ENCODE measurements at places on chromosomes 13 and 19. TPM values are rescaled to one million over a fixed set of nuclear protein-coding genes. Genes with fewer than 3 reads are reported as not detected.

DNA sequence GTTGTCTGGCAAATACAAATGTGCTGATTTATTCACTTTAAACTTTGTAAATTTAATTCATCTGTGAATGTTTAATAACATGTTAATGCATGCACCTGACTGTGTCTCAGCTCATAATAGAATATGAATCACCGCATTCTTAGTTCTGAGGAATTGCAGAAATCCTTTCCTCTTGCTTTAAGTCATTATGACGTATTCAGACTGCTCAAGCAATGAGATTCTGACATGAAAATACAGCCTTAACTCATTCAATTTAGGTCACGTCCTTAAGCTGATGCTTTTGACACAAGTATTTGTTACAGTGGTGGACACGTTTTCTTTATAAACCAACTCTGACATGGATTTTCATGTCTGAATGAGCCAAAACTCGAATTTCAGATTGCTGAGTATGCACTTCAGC lies 541.0 kb upstream of the KLF12 start:
- DNase-seq: no peak

DNA sequence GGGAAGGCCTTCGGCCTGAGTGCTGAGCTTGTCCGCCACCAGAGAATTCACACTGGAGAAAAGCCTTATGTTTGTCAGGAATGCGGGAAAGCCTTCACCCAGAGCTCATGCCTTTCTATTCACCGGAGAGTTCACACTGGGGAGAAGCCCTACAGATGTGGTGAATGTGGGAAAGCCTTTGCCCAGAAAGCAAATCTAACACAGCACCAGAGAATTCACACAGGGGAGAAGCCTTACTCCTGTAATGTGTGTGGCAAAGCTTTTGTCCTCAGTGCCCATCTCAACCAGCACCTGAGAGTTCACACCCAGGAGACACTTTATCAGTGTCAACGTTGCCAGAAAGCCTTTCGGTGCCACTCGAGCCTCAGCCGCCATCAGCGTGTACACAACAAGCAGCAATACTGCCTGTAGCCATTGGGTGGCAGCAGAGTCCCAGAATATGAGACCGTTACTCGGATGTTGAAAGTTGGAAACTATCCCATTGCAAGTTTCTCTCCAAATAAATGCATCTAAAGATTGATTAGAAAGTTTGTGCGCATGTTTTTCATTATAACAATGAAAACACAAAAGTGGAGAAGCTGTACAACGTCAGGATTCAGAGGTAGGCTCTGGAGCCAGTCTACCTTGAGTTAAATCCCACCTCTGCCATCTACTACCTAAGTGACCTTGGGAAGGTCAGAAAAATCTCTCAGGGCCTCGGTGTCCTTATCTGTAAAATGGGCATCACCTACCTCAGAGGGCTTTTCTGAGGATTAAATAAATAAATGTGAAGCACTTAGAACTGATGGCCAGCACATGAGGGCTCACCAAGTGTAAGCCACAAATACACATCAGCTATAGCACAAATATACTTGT lies 21.1 kb downstream of the ZNF473 start:
- no peak for DNase-seq

DNA sequence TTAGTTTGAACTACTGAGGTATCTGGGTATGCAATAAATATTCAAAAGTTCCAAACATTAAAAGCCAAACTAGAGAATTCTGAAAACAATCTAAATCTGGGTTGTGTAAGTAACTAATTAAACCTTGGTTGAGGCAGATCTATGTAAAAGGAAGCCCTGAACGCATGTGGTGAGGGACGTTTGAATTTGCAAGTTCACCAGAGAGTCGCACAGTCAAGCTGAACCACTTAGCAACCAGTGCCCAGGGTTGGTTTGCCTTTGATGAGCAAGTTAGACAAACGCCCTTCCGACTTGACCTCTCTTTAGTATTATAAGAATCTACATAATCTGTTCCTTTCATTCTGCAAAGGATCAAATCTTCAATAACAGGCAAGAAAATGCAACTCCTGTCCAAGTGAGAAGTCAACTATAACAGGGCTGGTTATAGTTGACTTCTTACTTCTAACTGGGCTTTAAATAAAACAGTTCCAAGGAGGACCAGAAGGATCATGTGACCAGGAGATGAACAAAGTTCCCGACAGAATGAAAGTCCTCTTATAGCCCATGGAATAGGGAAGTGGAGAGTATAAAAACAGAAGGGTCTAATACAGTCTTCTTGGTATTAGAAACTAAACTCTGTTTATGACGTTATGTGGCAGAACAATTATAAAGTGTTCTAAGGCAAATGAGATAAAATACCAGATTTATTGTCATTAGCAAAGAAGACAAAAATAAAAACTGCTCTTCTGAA lies 40.6 kb downstream of the PHF11 start:
- DNase-seq: no peak

The CABP5 gene
- not detected for total RNA-seq

GRCh38 chr19:2538096-2538757 lies 62.3 kb downstream of the GADD45B start:
- no peak for DNase-seq

Measured in urinary bladder (tissue), 4 donors.